Left ventricle myocardium superior (tissue), 1 donor: ENCODE measurements at places on chromosomes 13 and 19. TPM values are rescaled to one million over a fixed set of nuclear protein-coding genes. Genes with fewer than 3 reads are reported as not detected.

- DNase-seq, result peak; percentile 74
Observed at GRCh38 chr19:2055931-2056836, 5.1 kb upstream of the MKNK2 start.

GRCh38 chr19:34341935-34342680, 22.9 kb upstream of the GPI start:
- DNase-seq, result no peak

Gene SIAH3
- total RNA-seq, result not detected

Gene ZNF580
- total RNA-seq, result 12.3 TPM

Gene CD33
- 4.4 TPM for total RNA-seq
